NT2/D1 (cell line): ENCODE measurements at places on chromosomes 6 and 20.
A peak's percentile ranks its signal among the peaks of the same experiment; 100 is the strongest.

- DNase-seq: peak; percentile 15
Measured at GRCh38 chr6:129567374-129567773, 142.6 kb downstream of the ARHGAP18 start.

DNA sequence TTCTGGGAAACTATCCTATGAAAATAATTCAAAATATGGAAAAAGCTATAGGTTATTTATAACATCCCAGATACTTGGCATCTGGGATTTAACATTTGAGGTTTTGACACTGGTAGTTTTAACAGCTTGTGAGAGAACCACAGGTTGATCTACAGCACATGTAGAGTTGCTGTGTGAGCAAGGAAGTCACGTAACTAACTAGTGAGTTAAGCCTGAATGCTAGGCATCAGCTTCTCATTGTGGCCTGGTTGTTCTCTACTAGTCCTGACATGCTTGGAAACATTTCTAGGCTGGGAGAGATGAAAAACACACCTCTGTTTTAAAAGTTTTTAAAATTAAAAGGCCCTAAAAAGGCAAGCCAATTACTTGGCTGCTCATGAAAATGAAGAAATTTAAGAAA is 28.2 kb downstream of the ESF1 start:
- no peak for DNase-seq

DNA sequence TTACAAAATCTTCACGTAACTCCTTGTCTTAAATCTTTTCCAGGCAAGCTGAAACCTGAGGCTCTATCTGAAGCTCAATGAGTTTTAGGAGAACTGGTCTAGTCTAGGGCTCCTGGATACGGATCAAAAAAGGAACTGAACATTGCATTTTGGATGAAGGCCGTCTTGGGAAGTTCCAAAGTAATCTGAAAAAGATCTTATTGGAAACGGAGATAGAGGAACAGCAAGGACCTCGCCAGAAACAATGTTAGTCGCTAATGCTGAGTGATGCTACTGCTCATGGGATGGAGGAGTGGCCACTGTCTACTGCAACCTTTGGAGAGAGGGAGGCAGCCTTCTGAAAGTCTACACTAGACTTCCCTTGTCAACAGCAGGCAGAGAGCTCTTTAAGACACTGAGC is 91.4 kb upstream of the ATXN1 start:
- DNase-seq: no peak

DNA sequence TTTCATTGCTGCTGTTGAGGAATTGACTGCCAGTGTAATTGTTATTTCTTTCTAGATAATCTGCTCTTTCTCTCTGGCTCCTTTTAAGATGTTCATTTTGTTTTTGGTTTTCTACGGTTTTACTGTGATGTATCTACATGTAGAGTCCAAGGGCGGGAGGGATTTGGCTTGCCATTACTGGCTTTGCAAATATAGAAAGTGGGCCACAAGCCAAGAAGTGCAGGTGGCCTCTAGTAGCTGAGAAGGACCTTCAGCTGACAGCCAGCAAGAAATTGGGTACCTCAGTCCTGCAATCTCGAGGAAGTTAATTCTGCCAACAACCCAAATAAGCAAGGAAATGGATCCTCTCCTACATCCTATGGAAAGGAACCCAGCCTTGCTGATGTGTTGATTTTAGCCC is 42.8 kb upstream of the GLP1R start:
- DNase-seq: no peak

DNA sequence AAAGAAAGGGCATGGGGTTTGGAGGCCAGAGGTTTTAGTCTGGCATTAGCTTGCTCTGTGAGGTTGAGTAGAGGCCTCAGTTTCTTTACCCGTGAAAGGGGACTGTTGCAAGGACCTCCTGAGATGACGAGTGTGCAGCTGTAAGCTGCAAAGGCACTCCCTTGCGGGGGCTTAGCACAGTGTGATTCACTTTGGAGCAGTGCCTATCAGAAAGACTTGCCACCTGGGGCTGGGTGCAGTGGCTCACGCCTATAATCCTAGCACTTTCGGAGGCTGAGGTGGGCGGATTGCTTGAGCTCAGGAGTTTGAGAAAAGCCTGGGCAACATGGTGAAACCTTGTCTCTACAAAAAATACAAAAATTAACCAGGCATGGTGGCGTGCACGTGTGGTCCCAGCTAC is 7.5 kb upstream of the BAK1 start:
- no peak for DNase-seq
